ENCODE measurements at places on chromosomes 2 and 18.

DNA sequence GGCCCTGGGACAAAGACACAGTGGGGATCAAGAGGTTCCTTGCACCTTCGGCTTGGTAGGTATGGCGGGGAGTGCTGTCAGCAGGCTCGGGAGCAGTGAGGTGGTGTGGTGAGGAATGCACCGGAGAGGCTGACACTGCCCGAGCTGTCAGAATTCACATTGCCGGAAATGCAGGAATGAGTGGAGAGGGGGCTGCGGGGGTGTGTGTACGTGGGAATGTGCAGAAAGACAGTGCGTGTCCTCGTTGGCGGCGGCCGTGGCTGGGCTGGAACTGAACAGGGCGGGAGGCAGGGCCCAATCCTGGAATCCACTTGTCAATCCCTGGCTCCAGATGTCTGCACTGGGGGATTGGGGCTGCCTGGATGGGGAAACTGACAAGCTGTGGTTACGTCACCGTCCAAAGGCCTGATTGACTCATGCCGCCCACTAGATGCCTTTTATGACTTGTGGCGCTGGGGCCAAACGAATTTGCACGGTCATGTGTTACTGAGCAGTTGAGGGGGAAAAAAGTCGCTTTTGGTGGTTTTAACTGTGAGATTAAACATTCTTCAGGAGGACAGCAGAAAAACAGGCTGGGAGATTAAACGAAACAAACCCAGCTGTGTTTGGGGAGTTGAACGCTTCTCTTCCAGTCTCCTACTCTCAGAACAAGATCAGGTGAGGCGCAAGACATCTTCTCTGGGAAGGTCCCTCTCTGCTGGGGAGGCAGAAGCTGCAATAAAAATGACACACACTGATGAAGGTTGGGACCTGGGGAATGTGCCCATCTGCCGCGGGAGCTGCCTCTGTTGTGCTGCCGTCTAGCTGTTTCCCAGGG, 189.4 kb upstream of the GLI2 start:
- DNase-seq: no peak

DNA sequence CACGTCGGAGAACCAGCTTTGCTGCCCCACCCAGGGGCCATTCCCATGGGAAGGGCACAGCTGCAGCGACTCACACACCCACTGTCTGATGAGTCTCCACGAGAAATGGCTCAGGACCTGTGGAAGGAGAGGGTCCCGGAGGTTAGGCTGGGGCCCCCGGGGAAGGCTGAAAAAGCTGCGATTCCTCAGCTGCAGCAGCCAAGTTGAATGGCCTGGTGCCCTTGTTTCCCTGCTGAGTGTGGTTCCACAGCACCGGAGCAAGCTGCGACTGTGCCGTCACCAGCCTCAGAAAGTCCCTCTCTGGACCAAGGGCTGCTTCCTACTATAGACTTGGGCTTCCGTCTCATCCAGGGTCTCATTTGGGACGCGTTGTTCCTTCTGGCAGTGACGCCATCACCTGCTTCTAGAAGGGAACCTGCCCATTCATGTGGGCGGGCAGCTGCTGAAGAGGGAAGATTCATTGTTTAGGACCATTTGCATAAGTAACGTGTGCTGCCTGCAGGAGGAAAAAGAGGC, 180.2 kb downstream of the INHBB start:
- no peak for DNase-seq

GRCh38 chr2:176589825-176590440, 320.7 kb downstream of the MTX2 start:
- no peak for DNase-seq

DNA sequence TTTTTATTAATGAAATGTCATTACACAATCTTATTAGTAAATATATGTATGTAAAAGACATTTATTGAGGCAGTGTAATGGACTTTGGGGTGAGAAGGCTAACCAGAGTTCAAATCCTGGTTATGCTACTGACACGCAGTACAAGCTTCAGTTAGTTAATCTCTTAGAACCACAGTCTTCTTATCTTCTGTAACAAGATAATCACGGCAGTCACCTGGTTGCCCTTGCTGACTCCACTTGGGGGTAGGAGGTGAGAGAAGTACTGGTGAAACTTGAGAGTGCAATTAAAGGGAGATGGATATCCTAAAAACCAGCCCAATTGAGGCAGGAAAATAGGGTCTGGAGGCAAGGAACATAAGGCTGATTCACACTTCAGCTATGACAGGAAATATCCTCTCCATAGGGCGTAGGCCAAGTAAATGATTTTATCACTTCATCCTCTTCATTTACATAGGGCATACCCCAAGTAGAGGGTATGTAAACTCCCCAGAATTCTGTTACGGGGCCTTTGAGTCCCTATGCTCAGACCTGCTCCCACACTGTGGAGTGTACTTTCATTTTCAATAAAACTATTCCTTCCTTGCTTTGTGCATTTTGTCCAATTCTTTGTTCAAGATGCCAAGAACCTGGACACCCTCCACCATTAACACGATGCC, 21.3 kb downstream of the SKA1 start:
- no peak for DNase-seq

DNA sequence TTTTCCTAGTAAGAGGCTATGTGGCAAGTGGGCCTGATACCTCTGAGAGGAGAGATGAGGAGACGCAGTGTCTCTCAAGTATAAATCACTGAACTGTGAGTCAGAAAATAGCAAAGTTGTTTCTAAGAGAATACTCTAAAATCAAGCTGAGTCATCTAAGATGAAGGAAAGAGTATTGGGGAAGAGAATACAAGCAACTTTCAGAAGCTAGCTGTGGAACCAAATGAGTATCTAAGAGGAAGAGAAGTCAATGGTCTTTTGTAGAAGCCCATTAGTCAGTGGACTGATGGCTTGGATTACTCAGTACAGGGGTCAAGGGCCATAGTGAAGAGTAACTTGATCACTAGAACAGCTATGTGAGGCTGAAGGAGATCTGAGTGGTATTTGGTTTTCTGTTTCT, 2.7 kb upstream of the DCC start:
- DNase-seq: no peak

DNA sequence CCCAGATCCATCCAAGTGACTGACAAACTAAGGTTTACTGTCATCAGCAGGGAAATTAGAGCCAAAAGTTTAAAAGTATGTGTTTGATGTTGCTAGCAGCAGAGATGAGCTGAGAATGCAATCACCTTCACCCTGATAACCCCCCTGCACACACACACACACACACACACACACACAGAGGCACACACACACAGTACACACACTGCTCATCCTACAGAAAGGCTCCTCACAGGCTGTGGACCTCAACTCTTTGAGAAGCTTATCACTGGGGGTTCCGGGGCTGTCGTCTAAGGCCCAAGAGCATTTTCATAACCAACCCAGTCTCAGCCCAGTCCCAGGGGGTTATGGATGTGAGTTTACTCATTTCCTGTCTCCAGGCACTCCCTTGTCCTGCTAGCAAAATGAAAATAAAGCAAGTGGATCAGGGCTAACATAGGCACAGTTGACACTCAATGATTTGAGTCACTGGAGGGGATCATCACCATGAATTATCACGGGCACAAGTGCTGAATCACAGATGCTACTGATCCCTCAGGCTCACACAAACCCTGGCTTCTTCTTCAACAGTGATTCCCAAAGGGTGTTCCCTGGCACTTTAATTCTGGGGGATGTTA, 76.6 kb downstream of the ALK start:
- no peak for DNase-seq

DNA sequence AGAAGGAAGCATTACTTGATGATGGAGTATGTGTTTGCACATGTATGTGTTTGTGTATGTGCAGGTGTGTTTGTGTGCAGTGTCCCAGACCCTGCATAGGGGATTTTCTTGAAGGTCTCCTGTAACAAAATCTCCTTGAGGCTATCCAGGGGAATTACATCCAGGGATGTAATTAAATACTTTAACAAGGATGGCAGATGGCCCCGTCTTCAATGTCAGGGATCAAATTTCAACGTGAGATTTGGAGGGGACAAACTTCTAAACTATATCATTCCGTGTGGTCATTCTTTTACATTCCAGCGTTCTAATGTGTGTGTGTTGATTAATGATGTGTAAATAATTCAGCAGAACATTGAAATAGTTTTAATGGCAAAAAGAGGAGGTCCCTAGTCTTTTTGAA, 3.3 kb downstream of the UGT1A9 start:
- no peak for DNase-seq

DNA sequence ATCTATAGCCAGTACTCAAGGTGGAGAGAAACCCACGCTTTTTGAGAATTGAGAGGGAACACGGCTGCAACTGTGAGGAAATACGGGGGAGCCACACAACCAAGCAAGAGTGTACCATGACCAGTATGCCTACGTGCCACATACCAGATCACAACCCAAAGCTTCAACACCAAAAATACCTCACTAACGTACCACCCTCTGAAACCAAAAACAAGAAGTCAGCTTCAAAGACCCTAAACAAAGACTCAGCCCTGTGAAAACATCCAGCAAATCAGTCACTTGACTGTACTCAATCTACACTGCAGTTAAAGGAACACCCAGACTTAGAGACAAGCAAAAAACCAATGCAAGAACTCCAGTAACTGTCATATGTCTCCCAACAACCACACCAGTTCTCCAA, 17.0 kb downstream of the RNU4ATAC start:
- DNase-seq: no peak

DNA sequence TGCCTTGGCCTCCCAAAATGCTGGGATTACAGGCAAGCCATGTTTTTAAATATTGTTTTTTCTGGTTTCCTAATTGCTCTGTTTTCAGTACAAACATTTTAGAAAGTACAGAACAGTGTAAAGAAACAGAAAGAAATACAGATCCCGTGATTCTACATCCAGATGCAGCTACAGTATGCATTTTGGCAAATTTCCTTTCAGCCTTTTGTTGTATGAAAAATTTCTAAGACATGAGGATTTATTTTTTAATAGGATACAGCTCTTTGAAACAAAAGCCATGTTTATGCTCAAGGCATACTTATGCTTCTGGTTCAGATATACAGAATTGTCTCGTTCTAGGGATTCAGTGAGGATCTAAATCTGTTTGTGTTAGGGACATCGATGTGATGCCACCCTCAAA, 109.5 kb downstream of the MAP2 start:
- DNase-seq: no peak

DNA sequence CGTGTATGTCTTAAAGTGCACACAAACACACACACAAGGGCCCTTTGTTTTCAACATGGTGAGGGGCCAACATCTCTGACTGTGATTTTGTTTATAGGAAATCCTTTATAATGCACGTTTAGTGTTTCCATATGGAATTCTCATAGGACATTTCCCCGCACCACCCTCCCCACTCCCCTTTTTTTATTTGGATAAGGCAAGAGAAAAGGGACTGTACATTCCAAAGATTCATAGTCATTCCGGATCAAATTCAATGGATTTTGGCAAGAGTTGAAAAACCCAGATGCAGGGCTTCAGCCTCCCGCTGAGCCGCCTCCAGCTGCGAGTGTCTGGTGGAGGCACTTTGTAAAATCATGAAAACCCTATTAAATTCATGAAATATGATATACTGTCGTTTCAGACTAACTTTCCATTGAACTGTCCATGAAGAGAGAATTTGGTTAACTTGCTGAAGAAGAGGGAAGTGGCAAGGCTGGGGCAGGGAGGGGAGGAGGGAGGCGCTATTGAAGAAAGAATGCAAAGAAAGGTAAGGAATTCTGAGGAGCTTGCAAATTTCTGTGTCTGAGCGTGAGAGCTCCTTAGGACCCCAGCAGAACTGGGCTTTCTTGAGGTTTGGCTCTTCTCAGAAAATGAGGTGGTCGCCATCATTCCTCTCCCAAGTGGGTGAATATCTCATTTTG, 25.8 kb upstream of the SLC14A2 start:
- no peak for DNase-seq

DNA sequence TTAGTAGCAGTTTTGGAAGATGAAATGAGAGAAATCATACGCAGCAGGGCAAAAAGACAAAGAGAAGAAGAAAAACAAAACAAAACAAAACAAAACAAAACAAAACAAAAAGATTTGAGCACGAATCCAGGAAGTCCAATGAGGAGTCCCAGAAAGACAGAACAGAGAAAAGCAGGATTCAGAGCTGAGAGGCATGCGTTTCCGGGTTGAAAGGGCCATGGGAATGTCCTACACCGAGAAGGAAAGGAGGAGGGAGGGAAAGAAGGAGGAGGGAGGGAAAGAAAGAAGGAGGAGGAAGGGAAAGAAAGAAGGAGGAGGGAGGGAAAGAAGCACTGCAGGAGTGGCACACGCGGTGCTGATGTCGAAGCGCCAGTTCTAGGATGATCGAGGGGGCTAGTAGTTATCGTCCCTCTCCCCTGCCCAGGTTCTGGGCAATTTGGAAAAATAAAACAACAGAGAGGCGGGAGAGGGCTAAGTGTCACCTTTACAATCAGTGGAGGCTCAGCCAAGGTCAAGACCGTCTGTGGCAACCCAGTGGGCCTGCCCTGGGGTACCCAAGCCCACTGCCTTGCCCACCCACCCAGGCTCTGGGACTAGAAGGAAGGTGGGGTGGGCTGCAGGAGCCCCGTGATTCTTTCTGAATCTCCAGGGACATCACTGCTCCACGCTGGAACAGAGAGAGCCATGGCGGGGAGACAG, 68.4 kb downstream of the TWIST2 start:
- no peak for DNase-seq

GRCh38 chr2:35788543-35788942, 567.0 kb upstream of the CRIM1 start:
- no peak for DNase-seq

- DNase-seq: no peak
Observed at GRCh38 chr18:26926066-26926675, 60.7 kb upstream of the AQP4 start.

- no peak for DNase-seq
Observed at GRCh38 chr2:183021613-183022012, 16.6 kb downstream of the NCKAP1 start.

DNA sequence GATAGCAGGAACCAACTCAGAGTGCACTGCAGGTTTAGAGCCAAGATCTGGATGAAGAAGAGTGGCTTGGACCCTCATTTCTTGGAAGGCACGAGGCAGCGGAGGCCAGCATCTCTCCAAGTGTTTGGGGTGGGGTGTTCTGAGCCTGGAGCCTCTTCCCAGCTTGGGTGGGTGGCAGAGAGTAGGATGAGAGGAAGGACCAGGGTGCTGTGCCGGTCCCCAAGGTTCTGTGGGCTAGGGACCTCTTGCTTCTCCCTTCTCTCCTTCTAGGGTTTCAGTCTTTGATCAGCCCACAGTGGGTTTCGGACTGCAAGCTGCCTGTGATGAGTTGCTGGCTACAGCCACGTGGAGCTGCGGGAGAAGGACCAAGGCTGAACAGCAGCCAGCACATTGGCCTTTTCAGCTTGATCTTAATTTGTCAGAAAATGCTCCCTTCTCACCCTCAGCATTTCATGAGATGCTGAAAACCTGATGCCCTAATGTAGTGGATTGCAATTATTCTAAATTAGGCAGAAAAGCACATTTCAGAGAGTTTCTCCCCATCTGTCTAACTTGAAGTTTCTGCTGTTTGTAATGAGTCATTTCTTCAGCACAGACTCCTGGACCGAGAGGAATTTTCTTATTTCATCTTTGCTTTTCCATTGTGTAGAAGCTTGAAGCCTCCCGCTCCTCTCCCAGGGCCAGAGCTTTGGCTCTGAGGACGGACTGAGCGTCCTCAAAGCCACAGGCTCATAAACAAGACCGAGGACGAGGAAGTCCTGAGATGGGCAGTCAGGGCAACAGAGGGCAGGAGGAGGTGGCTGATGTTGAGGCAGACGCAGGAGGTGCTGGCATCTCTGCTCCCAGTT, 99.1 kb upstream of the HDAC4 start:
- no peak for DNase-seq

- no peak for DNase-seq
Observed at GRCh38 chr18:58850786-58851469, 13.7 kb upstream of the ZNF532 start.

Data from activated T-helper 1 cell treated with Interleukin-2 at 50 U/mL for 16 hours (primary cell).